ENCODE measurements at places on chromosomes 5 and 9.

DNA sequence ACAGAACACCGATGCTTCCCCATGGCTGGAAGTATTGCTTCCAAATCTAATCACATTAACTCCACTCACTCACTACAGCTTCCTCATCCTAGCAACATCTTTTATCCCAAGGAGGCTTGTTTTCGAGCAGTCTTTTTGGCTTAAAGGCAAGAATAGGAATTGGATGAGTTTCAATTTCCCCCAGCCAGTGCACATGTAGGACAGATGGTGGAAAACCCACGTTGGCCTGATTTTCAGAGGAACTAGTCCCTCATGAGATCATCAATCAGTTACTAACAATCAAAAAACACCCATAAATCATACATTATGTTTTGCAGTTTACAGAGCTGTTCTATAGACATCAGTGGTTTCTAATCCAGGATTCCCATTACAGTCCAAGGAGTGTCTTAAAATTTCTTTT lies 48.5 kb upstream of the AGXT2 start:
- DNase-seq: no peak

- no peak for DNase-seq
These were observed 13.0 kb downstream of the TNC start for GRCh38 chr9:115104908-115105307.

- no peak for DNase-seq
These were observed 282.3 kb downstream of the EPB41L4A start for GRCh38 chr5:112136773-112137172.

- DNase-seq: no peak
These were observed 380.8 kb downstream of the EBF1 start for GRCh38 chr5:158718738-158719505.

DNA sequence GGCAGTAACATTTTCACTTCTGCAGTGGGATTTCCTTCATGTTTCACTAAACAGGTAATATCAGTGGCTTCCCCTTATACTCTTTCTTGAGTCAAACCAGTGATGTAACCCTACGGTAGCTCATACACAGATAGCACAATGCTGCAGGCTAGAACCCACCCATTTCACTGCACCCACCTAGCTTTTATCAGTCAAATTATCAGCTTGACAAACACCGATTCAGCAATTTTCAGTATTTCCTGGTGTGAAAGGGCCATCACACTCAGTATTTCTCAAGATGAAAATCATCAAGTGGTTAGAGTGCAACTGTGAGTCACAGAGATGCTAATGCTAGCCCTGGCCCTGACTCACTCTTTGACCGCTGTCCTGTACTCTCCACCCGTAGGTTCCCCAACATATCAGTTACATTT lies 242.3 kb upstream of the PTGER4 start:
- peak; percentile 37 for DNase-seq

GRCh38 chr9:113361304-113362018 lies 12.1 kb downstream of the BSPRY start:
- DNase-seq: peak; percentile 32

- no peak for DNase-seq
These were observed 659.0 kb downstream of the ANXA1 start for GRCh38 chr9:73810585-73811215.

DNA sequence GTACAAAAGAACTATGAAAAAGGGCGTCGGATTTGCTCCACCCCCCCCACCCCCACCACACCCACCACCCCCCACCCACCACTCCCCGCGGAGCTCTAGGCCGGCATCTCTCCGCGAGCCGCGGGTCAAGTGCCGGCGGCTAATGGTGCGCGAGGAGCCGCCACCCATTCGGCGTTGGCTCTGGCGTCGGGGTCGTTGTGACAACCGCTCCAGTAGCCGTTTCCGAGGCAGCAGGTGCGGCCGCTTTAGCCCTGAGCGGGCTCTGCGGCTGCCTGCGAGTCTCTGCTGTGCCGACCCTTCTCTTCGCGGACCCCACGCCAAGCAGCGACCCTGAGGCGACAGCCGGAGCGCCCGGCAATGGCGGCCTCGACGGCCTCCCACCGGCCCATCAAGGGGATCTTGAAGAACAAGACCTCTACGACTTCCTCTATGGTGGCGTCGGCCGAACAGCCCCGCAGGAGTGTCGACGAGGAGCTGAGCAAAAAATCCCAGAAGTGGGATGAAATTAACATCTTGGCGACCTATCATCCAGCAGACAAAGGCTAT lies at the start of gene PPP1R2B:
PPP1R2B (plus strand) TSS at position 90 of the 546 bp plus-strand sequence; CDS start at position 358, 268 bp downstream.
- no peak for DNase-seq

- DNase-seq: no peak
These were observed 43.0 kb upstream of the BOD1 start for GRCh38 chr5:173659423-173659822.

All from stimulated activated CD4-positive, alpha-beta T cell treated with anti-CD3 and anti-CD28 coated beads, Interleukin-4, amount 100 ng/mL, for 24 hours (primary cell).